Right hindlimb (tissue), 1 donor: ENCODE measurements at places on chromosomes 3 and 15.

GRCh38 chr15:99320374-99321215 lies 69.3 kb downstream of the LRRC28 start:
- DNase-seq: no peak

GRCh38 chr3:182490596-182491491 lies 302.5 kb upstream of the ATP11B start:
- DNase-seq: no peak

- DNase-seq: peak; percentile 96
Observed at GRCh38 chr15:59372352-59373211, at the start of gene MYO1E. Gene MYO1E, minus strand, starts transcription at chr15:59372871. Its CDS starts 371 bp downstream, at chr15:59372500.

GRCh38 chr15:59376733-59377132 lies 4.1 kb upstream of the MYO1E start:
- DNase-seq: no peak

GRCh38 chr3:4380013-4380412 lies 76.8 kb downstream of the SETMAR start:
- no peak for DNase-seq

DNA sequence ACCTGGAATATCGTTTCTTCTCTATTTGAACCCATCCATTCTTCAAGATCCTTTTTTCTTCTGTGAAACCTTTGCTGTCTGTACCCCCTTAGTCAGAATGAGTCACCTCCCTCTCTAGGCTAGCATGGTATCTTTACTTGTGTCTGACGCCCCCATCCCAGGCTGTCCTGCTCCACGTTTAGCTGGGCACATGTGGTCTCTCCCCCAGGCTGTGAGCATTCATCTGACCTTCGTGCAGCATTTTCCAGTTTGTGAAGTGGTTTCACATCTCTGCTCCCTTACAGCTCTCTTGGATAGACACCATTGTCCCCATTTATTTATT lies 14.3 kb upstream of the TLE3 start:
- no peak for DNase-seq

GRCh38 chr15:67927501-67928168 lies 87.8 kb upstream of the RNU6-1 start:
- peak; percentile 57 for DNase-seq

DNA sequence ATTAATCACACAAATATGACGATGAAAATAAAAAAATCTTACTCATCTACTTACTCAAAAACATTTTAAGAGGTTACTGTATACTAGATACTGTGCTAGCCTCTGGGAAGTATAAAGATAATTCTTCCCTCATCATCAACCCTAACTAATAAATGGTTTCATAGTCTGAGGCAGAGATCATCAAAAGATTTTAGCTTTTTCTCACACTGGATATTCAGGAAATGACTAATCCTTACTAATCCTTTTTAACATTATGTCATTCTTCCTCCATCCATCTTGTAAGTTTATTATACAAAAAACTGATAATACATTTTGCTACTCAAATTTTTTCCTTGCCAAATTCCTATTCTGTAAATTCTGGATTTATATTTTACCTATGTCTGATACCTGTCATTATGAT lies 29.7 kb downstream of the ACAD11 start:
- DNase-seq: no peak

DNA sequence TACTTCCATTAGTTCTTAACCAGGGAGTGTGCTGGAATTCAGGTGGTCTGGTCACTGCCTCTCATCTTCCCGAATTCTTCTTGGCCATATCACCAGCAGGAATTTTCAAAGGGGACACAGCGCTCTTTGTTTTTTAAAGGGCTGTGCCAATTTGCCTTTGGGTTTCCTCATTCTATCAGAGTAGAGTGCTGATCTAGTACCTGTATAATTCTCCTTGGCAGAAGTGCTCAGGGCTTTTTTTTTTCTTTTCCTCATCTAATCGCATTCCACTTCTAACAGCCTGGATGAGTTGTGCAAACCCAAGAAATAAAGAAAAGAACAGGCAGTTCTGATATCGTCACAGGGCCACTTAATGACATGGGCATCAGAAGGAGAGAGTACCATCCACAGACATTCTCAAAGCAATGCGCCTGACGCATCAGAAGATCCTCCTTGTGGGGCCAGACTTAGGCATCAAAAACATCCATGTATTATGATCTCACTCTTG lies 121.0 kb downstream of the ASB7 start:
- peak; percentile 14 for DNase-seq

DNA sequence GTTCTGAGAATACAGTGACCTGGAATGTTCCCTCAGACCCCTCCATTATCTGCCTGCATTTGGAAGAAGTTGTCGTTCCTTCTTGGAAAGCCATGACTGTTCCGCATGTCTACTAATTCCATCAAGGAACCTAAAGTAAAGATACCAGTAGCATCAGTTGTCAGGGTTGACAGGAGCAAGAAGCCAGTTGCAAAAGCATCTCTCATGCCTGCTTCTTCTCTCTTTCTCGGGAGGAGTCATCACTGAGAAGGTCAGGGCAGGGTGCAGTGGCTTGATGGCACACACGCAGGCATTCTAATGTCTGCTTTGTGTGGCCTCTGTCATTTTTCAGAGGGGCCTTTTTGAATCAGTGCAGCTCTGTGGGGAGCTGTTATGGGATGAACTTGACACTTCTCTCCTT lies 276.6 kb upstream of the TPM1 start:
- DNase-seq: no peak

DNA sequence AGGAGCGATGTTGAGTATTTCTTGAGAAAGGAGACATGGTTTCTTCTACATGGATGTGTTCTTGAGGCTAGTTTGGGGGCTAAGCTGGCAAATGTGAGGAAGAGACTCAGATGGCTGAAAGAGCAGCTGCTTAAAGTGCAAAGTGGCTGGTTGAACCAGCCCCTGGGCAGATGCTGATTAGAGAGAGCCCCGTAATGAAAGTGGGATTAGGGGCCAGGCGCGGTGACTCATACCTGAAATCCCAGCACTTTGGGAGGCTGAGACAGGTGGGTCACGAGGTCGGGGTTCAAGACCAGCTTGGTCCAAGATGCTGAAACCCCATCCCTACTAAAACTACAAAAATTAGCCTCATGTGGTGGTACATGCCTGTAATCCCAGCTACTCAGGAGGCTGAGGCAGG lies 75.0 kb upstream of the GCNT3 start:
- no peak for DNase-seq

- no peak for DNase-seq
Observed at GRCh38 chr15:91216000-91216399, 115.9 kb downstream of the SV2B start.

DNA sequence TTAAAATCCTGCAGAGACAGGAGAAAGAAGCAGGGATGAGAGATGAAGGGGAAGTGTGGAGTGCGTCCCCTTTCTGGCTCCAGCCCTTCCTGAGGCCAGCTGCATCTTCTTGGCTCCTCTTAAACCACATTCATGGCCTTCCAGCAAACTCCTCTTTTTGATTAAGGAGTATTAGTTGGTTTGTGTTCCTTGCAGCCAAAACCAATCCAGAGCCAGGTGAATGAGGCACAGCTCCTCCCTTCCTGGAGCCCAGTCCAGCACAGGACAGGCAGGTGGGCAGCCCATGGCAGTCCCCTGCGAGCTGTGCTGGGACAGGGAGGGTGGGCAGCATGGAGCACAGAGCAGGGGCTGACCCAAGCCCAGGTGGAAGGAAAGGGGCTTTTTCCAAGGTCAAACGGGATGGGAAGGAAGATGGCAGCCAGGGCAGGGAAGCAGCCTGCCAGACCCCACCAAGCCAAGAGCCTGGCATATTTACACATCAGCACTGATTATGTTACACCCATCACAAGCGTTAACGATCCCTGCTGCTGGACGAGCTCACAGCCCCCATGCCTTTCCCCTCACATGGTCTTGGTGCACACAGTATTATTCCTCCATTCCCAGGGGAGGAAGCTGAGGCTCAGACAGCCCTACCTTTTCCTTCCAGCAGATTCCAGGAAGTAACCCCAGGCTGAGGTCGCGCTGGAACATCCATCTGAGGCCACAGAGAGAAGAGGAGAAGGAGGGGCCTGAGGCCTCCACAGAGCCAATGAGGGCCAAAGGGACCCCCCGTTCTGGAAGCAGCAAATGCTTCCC lies 175.6 kb downstream of the SMAD6 start:
- peak; percentile 63 for DNase-seq

DNA sequence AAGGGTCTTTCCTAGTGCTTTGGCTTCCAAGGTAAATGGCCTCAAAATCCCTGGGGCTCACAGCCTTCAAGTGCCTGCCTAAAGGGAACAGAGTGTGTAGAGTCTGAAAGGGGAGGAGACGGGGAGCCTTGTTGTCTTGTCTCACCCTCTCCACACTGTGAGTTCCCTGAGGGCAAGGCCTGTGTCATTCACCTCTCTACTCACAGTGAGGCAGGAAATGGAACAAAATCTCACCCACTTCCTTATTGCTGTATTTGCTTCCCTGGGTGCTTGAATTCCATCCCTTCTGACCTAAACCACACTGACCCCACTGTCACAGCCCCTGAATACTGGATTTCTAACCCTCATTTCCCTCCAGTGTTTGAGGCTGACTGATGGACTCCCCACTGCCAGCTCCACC lies 197.5 kb downstream of the EPHB1 start:
- no peak for DNase-seq

DNA sequence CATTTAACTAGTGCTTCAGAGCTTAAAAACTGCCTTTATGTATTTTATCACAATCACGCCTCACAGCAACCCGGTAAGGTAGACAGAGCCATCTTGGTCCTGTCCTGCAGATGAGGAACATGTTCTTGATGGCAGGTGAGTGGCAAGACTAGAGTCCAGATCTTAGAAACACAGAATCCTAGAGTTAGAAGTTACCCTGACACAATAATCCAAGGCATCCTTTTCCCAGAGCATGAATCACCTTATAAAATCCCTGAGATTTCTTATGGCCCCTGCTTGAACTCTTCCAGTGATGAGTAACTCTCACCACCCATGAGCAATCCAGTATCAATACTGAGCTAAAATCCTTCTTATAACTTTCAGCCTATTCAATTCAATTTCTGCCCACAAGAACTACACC lies 16.9 kb downstream of the POPDC2 start:
- no peak for DNase-seq

DNA sequence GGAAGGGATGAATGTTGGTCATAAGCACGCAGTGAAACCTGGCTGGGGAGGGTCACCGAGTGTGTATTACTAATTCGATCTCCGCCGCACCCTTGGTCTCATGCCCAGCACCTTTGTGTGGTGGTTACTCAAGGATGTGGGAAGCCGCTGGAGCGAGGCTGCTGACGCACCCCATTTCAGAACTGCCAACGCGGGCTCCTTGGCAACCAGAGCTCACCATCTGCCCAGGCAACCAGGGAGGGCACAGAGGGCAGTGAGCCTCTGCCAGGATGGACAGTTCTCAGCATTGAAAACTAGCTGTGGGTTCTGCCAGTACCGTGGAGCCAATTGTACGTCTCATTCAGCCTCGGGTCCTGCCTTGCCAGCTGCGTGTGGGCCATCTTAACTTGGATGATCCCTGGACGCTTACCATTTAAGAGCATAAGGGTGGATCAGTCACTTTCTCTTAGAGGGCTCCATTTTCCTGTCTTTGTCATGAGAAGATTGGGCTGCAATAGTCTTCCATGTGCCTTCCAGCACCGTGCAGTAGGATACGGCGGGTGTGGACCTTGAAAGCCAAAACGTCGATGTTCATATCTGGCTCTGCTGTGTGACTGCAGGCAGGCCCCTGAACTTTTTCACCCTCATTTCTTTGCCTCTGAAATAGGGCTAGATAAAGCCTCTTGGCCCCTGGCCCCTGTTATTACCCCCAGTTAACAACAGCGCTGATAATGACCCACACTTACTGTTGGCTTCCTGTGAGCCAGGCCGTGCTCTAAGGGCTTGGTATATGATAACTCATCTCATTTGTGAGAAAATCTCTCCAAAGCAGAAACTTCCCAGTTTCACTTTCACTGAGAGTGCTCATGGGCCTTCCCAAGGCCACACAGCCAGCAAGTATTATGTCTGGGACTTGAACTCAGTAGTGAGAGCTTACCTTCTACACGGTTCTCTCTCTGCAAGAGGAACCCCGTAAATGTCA lies 238.8 kb downstream of the OPA1 start:
- peak; percentile 25 for DNase-seq

DNA sequence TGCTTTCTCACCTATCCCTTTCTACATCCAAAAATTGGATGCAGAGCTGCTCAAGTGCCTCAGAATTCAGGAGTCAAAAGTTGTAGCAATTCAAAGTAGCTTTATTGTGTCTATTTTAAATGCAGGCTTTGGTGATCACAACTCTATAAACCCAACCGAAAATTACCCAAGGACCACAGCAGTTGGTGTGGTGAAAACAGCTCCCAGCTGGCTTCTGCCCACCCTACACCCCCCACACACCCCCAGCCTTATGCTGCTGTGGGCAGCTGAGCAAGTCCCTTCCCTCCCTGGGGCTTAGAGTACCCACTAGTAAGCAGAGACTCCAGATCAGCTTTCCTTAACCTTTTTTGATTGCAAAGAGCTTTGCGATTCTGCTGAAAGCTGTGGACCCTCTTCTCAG lies 5.8 kb upstream of the HES1 start:
- no peak for DNase-seq

DNA sequence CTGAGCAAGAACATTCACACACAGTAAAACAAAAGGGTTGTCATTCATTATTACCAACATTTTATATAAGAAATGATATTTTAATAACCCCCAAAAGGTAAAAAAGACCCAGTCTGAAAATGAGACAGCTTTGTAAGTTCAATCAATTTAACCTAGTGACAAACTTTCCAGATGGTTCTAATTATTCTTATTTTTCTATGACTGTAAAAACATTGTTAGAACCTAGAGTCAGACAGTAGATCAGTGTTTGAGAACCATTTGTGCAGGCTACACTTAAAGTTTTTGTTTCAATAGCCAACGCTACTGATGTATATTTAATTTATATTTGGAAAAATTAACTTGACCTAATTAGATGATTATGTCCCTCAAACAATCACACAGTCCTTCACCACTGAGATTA lies 708.4 kb upstream of the CBLB start:
- DNase-seq: no peak
